Amniotic epithelial cell (primary cell): ENCODE measurements at places on chromosomes 11 and 22.

- DNase-seq: no peak
Observed at GRCh38 chr11:9790703-9791102, 126.8 kb downstream of the SWAP70 start.

DNA sequence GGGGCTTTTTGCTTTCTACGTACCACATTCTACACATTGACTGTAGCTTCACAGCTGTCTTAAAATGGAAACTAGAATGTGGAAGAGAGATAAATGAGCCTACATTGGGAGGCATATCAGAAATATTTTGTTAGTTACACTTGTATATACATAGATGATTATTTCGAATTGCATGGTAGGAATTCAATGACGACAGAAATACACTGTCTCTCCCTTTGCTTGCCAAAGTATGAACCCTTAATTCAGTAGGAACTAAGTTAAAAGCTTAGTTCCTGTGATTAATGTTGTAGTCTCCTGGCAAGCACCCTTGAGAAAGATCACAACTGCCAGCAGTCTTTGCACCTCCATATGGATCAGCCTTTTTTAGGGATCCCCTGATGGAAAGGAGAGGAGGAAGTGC is 10.1 kb downstream of the C11orf87 start:
- no peak for DNase-seq

DNA sequence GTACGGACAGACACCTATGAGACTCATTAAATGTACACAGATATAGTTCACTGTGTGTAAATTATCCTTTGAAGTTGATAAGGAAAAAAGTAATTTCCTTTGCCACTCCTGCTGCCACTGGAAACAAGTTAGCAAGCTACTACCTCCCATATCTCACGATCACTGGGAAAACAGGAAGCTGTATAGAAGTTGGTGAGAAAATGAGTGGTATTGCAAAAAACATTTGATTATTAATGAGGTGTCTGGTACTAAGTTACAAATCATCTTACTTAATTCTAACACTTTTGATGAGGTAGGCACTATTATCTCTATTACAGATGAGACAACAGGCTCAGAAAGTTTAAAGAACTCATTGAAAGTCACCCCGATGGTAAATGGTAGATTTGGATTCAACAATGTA is 68.5 kb downstream of the GAB2 start:
- DNase-seq: no peak

DNA sequence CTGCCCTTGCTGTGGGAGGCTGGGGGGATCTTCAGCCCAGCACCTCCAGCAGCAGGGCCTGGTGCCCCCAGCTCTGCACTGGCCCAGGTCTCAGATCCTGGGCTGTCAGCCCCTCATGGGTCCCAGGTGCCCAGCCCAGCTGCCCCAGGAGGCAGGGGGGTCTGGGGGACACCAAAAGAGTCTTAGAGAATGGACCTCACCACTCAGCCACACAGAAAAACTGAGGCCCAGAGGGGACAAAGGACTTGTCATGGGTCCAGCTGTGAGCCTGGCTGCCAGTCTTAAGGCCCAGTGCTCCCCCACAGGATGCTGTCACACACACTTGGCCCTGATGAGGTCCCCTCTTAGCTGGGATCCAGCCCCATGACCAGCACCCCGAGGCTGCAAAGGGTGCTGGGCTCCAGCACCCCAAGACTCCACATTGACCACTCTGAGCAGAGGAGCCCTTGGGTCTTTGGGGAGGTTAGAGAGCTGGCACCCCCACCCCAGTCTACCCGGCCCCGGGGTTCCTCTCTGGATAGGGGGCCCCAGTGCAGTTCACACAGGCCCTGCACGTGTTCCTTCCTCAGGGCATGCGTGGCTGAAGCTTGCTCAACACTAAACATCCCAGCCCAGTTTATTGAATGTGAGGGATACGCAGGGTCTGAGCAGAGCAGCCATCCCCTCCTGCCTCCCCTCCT is 54.4 kb downstream of the IGLL5 start:
- no peak for DNase-seq
